ENCODE measurements at places on chromosomes 5 and 9. TPM values are rescaled to one million over a fixed set of nuclear protein-coding genes. Genes with fewer than 3 reads are reported as not detected.

DNA sequence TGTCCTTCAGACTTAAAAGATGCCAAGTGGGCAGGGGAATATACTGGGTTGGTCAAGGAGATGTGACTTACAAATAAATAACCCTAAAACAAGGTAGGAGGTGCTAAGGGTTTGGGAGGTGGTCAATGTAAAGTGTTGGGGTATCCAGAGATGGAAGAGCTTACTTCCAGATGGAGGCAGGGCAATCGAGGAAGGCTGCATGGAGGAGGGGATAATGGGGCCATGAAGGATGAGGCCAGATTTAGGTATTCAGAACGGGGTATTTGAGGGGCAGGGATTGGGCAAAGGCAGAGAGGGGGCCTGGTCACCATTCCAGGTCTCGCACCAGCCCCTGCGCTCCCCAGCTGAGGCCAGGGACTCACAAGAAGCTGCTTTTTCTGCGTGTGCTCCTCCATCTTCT lies 57.9 kb upstream of the FBXW11 start:
- no peak overlapping the region for H3K4me3 ChIP-seq
- H3K4me1 ChIP-seq: peaks cover 50% of the 10 kb centered on the region
- H3K36me3 ChIP-seq: peaks cover 86% of the 10 kb centered on the region
- no peaks in the 10 kb centered on the region for H3K27me3 ChIP-seq
- peak overlapping the region; percentile 44 for H3K27ac ChIP-seq
- DNase-seq: no peak

- H3K4me1 ChIP-seq: no peaks in the 10 kb centered on the region
- no peaks in the 10 kb centered on the region for H3K36me3 ChIP-seq
- H3K27ac ChIP-seq: no peak overlapping the region
- H3K27me3 ChIP-seq: no peaks in the 10 kb centered on the region
Observed at GRCh38 chr9:26132746-26133312, 454.6 kb upstream of the TUSC1 start.

DNA sequence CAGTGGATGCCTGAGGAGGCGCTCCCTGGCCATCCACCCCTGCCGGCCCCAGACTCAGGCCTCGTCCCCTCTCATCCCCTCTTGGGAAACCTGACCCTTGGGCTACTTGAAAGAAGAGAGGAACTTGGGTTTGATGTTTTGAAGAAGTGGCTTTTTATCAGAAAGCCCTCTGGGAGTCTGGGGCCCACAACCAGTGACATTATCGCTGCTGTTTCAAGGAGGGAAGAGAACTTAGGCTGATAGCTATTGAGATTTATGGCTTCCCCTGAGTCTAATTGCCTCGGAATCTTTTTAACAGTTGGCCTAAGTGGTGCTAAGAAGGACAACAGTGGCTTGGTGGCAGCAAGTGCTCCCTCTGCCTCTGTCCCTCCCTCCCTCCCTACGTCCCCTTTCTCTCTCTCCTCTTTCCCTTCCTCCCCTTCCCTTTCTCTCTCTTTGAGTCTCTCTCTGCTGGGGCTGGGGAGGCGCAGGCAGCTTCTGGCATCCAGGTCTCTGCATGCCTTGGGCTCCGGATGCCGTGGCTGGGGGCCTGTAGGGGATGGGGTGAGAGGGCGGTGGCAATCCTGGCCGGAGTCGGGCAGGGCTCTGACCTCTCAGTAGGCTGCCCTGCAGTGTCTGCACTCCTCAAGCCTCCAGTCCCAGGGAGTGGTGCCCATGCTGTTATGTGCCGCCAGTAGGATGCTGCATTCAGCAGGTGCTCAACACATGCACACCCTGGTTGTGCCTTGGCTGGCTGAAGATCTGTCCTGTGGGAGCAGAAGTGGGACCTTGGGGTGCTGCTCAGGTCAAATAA lies 49.6 kb upstream of the RXRA start:
- peaks cover 9% of the 10 kb centered on the region for H3K27me3 ChIP-seq
- no peak overlapping the region for H3K27ac ChIP-seq
- no peaks in the 10 kb centered on the region for H3K4me1 ChIP-seq
- DNase-seq: no peak
- no peaks in the 10 kb centered on the region for H3K36me3 ChIP-seq
- no peak overlapping the region for H3K4me3 ChIP-seq

DNA sequence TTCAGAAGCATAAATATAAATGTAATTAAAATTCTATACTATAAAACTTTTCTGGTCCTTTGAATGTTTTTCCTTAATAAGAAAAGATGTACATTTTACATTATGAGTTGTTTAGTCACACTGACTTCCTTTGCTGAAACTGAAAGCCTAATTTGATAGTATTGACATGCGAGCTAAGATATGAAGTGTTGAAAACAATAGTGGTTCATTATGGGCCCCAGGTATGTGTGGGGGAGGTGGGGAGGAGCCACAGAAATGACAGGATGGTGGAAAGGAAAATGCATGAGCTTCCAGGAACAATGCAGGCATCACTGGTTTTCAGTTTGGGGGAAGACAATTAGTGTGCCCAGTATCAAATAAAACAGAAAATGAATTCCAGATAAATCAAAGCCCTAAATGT lies 35.4 kb upstream of the RLN1 start:
- H3K4me3 ChIP-seq: no peak overlapping the region
- H3K36me3 ChIP-seq: peaks cover 8% of the 10 kb centered on the region
- H3K27ac ChIP-seq: no peak overlapping the region
- no peaks in the 10 kb centered on the region for H3K27me3 ChIP-seq
- no peak for DNase-seq

GRCh38 chr5:181235689-181236366 lies 7.9 kb downstream of the RACK1 start:
- no peak overlapping the region for H3K4me3 ChIP-seq
- peaks cover 81% of the 10 kb centered on the region for H3K36me3 ChIP-seq
- no peaks in the 10 kb centered on the region for H3K27me3 ChIP-seq
- no peak for DNase-seq
- peaks cover 27% of the 10 kb centered on the region for H3K4me1 ChIP-seq
- H3K27ac ChIP-seq: no peak overlapping the region

DNA sequence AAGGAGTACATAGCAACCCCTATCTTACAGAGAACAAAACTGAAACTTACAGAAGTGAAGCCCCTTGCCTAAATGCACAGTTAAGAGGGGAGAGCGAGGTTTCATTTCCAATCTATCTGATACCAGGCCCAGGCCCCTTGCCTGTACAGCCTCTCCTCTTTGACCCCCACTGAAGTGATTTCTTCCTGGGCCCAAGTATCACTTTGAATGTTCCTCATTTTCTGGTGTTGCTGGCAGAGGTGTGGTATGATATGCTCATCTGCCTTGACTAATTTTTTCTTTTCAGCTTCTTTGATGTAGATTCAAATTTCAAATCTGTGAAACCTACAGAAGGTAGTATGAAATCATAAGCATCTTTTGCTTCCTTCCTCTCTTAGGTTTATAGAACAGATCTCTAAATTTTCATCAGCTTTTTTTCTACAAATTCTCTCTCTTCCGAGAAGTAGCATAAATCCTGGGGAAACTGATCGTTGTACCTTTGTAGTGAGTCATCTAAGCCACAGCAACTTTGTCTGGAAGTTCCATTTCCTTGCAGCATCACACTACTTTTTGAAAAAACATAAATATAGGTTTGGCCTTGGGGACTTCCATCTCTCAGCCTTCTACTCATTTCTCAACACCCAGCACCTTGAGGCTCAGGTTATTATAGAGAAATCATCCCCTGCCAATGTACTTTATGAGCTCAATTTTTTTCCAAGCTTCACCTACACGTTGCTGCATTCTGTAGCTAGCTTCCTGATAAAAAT lies 402.4 kb upstream of the PTGER4 start:
- H3K36me3 ChIP-seq: peaks cover 8% of the 10 kb centered on the region
- H3K4me1 ChIP-seq: peaks cover 36% of the 10 kb centered on the region
- no peak for DNase-seq
- H3K27me3 ChIP-seq: no peaks in the 10 kb centered on the region
- peak overlapping the region; percentile 29 for H3K4me3 ChIP-seq
- H3K27ac ChIP-seq: peak overlapping the region; percentile 85

DNA sequence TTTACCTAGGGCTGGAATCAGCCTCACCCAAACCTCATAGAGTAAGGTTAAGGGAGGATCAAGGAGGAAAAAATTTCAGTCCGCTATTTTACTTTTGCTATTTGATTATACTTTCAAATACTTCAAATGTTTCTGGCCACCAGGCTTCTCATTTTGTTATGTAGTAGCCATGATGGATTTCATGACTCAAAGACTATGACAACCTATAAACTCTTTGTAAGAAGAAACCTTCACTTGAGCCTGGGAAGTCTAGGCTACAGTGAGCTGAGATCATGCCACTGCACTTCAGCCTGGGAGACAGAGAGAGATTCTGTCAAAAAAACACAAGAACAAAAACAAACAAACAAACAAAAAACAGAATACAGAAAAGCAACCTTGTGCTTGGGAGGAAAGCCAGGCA lies 293.6 kb upstream of the TNC start:
- no peaks in the 10 kb centered on the region for H3K36me3 ChIP-seq
- no peaks in the 10 kb centered on the region for H3K4me1 ChIP-seq
- no peak for DNase-seq
- H3K27ac ChIP-seq: no peak overlapping the region
- no peak overlapping the region for H3K4me3 ChIP-seq

- H3K36me3 ChIP-seq: no peaks in the 10 kb centered on the region
- DNase-seq: no peak
- H3K27me3 ChIP-seq: no peaks in the 10 kb centered on the region
- H3K27ac ChIP-seq: no peak overlapping the region
Observed at GRCh38 chr9:104802110-104802509, 38.2 kb downstream of the NIPSNAP3B start.

DNA sequence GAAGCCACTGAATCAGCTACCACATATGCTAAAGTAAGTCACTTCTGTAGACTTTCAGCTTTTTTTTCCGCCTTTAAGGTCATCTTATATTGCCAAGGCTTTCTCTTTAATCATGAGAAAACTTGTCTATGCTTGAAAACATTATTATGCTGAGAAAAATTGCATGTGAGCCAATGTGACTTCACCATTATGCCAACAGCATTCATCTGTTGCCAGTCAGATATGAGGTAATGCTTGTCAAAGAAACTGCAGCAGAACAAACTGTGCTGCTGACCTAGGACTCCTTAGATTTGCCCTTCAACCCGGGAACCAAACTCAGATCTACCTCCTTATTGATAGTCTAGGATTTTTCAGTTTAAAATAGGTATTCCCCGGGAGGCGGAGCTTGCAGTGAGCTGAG lies 34.3 kb downstream of the SLC44A1 start:
- H3K4me1 ChIP-seq: peaks cover 5% of the 10 kb centered on the region
- no peak overlapping the region for H3K27ac ChIP-seq
- H3K4me3 ChIP-seq: no peak overlapping the region

GRCh38 chr5:55232271-55232984 lies 980 bp downstream of the CCNO start:
- H3K27me3 ChIP-seq: peaks cover 75% of the 10 kb centered on the region
- peak overlapping the region; percentile 54 for H3K4me3 ChIP-seq
- H3K4me1 ChIP-seq: peaks cover 33% of the 10 kb centered on the region
- H3K36me3 ChIP-seq: peaks cover 2% of the 10 kb centered on the region
- peak; percentile 24 for DNase-seq

DNA sequence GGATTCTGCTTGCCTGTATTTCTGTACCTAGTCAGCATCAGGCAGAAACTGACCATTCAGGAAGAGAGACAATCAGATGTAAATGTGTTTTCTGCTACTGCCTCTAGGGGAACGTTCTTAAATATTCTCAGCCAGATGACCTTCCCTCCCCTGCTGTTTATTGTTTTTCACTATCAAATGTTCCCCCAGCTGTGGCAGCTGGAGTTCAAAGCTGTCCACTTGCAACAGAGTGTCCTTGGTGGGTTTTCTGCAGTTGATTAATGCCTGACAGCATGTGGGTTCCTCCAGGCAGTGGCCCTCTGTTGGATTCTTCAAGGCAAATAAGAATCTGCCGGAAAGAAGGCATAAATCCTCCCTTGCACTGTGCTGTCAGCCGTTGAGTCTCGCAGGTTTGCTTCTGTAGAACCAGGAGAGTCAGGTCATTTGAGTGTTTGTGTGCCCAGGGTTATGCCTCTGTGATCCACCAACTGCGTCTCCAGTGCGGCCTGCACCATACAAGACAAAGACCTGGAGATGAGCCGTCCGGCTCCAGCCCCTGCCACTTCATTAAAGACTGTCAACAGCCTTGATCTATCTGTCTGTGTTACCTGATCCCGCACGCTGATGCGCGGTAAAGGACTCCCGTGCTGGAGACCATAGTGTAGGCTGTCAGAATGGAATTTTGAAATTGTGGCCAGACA lies 203.4 kb downstream of the GADD45G start:
- H3K4me3 ChIP-seq: no peak overlapping the region
- H3K27me3 ChIP-seq: peaks cover 31% of the 10 kb centered on the region
- no peaks in the 10 kb centered on the region for H3K36me3 ChIP-seq
- peaks cover 15% of the 10 kb centered on the region for H3K4me1 ChIP-seq
- H3K27ac ChIP-seq: no peak overlapping the region
- no peak for DNase-seq

- H3K4me3 ChIP-seq: no peak overlapping the region
- peaks cover 24% of the 10 kb centered on the region for H3K27me3 ChIP-seq
- H3K27ac ChIP-seq: no peak overlapping the region
- no peak for DNase-seq
- peaks cover 2% of the 10 kb centered on the region for H3K4me1 ChIP-seq
Observed at GRCh38 chr5:159089675-159090074, 10.0 kb downstream of the EBF1 start.

- H3K4me3 ChIP-seq: peak overlapping the region; percentile 67
- peak overlapping the region; percentile 84 for H3K27ac ChIP-seq
- no peak for DNase-seq
- H3K27me3 ChIP-seq: no peaks in the 10 kb centered on the region
Observed at GRCh38 chr9:281741-282645, 67.3 kb downstream of the DOCK8 start.

DNA sequence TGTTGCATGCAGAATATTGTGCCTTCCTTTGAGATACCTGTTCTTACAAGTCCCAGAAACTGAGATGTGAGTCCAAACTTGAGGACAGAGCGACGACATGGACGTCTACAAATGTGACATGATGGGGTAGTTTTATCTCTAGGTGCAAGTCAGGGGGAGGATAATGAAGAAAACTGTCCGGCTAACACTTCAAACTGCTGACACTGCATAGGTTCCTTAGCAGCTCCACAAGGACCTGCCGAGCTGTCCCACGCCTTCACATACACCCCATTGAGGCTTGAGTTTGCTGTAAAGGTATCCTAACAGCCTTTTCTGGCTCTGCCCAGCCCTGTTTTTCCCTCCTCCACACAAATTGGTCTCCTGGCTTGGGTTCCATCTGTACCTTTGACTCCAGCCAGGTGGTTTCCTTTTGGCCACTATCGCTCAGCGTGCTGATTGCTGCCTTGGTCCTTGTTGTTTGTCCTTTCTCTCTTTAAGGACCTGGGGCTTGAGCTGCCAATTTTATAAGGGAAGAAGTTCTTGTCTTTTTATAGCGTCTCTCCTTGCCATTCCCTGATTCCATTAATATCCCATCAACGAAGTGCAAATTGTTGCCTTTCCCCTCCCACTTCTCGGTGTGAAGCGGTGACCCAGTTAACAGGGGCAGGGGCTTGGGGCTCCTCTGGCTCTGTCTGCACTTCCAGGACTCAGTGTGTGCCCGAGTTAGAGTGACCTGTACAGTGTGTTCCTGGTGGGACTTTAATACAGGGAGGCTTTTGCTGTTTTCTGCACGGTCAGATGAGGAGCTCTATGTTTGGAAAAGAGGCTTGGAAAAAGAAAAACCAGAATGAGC lies 100.3 kb downstream of the PCSK1 start:
- no peak overlapping the region for H3K4me3 ChIP-seq
- H3K36me3 ChIP-seq: no peaks in the 10 kb centered on the region
- DNase-seq: no peak
- H3K27me3 ChIP-seq: peaks cover 9% of the 10 kb centered on the region
- no peak overlapping the region for H3K27ac ChIP-seq

GRCh38 chr9:120532475-120532874 lies 47.5 kb downstream of the CDK5RAP2 start:
- H3K4me1 ChIP-seq: no peaks in the 10 kb centered on the region
- no peak overlapping the region for H3K4me3 ChIP-seq
- no peaks in the 10 kb centered on the region for H3K27me3 ChIP-seq

Gene TNFAIP8
- 127 TPM for total RNA-seq

Gene IL4
- not detected for total RNA-seq

Gene CDO1
- total RNA-seq: not detected

Gene SLC1A1
- total RNA-seq: not detected

Gene DCAF10
- 19.7 TPM for total RNA-seq
